ENCODE measurements at places on chromosomes 5 and 9.
A peak's percentile ranks its signal among the peaks of the same experiment; 100 is the strongest.

- no peak for DNase-seq
Observed at GRCh38 chr5:78841767-78842166, 143.3 kb downstream of the ARSB start.

GRCh38 chr5:160460377-160461049 lies 38.9 kb downstream of the PTTG1 start:
- no peak for DNase-seq

DNA sequence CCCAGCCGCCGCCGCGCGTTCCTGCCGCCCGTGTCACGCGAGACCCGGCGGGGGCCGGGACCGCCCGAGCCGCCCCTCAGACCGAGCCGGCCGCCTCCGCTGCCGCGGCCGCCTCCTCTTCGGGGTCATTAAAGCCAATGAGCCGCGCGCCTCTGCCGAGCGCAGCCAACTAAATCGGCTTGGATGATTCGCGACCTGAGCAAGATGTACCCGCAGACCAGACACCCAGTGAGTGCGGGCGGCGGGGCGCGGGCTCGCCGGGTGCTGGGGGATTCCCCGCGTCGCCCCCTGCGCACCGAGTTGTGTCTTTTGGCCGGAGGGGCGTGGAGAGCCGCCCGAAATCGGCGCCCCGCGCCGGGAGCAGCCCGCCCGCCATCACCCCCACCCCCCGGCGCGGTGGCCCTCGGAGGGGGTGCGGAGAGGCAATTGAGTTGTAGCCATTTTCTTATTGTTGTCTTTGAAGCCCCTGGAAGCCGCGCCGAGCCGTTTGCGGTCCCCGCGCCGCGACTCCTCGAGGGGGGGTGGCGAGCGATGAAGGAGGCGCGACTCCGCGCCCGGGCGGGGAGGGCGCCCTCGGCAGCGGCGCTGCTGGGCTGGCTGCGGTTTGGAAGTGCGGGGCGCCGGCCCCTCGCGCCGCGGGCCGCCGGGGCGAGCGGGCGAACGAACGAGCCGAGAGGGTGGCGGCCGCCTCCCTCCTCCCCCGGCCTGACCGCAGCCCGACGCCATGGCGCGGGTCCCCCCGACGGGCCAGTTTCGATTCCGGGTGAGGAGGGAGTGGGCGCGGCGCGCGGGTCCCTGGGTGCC lies 1.0 kb downstream of the TLE4 start:
- peak; percentile 59 for DNase-seq

DNA sequence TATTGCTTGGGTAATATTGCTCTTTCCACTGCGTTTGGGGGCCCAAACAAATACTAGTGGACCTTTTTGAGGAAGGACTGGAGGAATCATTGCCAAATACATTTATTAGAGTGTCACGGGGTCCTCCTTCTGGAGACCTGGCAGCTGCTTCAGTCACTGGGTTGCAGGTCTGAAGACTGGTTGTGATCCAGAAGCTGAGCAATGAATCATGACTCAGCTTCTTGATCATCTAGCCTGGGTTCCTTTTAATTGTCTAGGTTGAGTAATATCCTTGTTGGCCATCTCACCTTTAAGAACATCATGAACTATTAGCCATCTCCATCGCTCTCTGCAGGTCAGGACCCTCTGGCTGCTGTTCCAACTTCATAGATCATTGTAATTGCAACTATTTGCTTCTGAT lies 15.4 kb upstream of the UBAP1 start:
- DNase-seq = no peak

- no peak for DNase-seq
Observed at GRCh38 chr9:77883846-77884771, 147.5 kb downstream of the GNAQ start.

DNA sequence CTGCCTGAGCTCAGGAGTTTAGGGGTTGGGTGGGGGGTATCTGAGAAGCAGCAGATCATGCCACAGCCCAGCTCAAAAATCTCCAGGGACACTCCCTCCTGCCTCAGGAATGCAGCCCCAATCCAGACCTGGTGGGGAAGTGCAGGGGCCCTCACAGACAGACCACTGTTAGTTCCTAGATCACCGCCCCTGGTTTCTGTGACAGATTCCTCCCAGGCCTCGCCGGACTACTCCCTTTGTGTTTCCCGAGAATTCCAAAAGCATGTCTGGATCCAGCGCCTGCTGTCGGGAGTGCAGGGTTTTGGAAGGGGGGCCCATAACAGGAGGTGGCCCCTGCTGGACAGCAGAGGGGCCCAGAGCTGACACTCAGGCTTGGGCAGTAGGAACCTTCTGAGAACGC lies 74.5 kb downstream of the CTSL start:
- no peak for DNase-seq

DNA sequence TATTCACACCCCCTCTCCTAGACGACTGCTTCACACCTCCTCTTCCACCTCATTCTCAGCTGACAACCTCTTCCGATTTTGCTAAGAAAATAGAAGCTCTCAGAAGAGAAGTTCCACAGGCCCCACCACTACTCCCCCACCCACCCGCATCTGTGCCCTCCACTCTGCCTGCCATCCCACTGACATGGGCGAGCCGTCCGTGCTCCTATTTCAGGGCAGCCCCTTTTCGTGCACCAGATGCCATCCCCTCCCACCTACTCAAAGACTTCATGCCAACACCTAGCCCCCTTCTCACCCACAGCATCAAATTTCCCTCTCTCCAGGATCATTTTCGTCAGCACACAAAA lies 34.6 kb upstream of the JADE2 start:
- DNase-seq = no peak

DNA sequence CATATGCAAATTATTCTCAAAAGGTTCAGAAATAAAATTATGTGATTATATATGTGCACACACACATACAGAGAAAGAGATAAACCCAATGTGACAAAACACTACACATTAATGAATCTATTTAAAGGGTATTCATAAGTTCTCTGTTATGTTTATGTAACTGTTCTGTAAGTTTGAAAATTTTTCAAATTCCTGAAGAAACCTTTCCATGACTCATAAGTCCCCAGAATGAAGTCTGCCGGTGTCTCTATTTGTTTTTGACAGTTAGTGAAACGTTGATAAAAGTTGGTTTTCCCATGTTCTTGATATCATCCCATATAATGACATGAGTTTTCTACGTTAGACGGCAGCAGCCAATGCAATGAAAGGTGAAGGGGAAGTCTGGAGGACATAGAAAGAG lies 199.5 kb upstream of the PUM3 start:
- DNase-seq = no peak

GRCh38 chr5:14718778-14719177 lies 54.3 kb downstream of the OTULIN start:
- DNase-seq = no peak

DNA sequence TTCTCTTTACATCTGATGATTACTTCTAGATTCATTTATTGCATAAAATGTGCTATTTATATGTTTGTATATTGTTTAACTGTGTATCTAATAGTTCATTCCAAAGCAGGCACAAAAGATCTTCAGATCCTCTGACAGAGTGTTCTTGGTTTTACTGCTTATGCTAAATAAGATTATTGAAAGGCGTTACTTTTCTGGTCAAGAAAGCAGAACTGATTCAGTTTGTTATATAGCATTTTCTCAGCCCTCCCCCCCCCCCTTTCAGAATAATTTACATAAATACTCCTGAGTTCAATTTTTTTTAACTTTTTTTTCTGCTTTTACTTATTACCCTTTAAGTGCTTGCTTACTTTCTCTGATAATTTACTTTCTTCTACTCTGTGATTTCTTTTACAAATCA lies 15.4 kb downstream of the CDC42SE2 start:
- no peak for DNase-seq

DNA sequence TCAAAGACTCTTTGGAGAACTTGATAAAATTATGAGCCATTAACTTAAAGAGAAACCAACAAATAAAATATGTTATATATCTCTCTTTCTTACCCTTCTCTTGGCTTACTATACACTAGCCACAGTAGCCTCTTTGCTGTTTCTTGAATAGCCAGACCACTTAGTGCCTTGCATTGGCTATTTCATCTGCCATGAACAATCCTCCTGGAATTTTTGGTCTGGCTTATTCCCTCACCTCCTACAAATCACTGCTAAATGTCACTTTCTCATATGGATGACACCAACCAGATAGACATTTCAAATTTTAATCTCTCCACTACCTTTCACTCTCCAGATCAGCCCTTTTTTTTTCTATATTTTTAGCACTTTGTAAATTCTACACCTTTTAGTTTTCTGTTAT lies 1581.7 kb downstream of the EFNA5 start:
- DNase-seq = no peak

GRCh38 chr9:70947511-70947910 lies 173.9 kb downstream of the TRPM3 start:
- no peak for DNase-seq

- DNase-seq = no peak
Observed at GRCh38 chr5:135386886-135387628, 12.0 kb downstream of the MACROH2A1 start.

DNA sequence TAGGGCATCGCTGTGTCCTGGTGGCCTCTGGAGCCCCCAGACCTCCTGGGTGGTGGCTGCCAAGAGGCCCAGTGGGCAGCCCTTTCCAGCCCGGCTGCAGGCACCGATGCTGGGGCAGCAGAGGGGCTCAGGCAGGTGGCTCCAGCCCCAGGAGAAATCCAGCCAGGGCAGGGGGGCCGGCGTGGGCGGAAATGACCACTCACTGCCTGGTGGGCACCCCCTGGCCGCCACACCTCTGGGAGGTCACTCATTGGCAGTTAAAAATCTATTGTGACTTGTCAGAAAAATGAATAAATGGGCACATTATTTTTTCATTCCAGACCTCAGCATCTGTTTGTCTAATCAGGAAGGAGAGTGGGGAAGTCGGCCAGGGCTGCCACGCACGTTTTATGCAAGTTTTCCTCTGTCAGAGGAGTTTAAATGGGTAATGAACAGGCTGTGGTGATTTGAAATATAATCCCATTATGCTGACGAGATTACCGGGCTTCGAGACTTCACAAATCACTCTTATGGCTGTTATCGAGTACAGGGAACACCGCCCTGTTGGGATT lies 171.9 kb downstream of the GAPVD1 start:
- no peak for DNase-seq

DNA sequence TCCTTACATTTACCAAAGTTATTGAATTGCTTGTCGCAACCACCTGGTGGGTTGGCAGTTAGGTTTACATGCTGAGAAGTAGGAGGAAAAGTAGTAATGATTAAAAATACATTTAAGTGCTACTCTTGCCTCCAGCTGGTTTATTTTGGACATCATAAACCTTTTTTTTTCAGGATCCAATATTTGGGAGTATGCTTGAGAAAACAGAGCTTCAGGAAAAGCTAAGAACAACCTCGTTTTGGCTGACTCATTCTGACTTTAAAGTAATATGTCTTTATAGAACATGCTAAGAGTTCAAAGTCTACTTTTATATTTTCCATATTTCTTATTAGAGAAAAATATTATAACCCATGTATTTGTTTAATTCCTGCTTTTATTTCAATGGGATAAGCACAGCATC lies 41.7 kb upstream of the BNC2 start:
- DNase-seq = no peak

All from left ventricle myocardium inferior (tissue), 1 donor.